Left renal pelvis (tissue), 4 donors: ENCODE measurements at places on chromosomes 1 and 21. TPM values are rescaled to one million over a fixed set of nuclear protein-coding genes. Genes with fewer than 3 reads are reported as not detected.

The PERM1 gene
- not detected for polyA plus RNA-seq

DNA sequence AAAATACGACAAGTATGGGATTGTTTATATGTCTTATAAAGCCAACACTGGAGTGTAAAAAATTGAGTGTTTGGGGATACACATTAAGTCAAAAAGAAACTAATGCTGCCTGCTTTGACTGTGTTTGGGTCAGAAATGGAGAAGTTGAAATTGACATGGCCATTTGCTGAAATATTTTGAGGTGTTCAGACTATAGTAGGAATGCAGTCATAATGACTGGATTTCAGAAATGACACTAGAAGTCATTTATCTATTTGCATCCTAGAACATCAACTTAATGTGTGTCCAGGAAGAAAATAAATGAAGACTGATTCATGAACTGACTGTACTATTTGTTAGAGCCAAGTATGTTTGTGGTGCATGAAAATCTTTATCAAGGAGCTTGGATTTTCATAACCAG, 28.4 kb downstream of the RASAL2 start:
- DNase-seq = no peak

The TMEM222 gene
- polyA plus RNA-seq = 44.2 TPM

The ZNF648 gene
- 1.9 TPM for polyA plus RNA-seq

DNA sequence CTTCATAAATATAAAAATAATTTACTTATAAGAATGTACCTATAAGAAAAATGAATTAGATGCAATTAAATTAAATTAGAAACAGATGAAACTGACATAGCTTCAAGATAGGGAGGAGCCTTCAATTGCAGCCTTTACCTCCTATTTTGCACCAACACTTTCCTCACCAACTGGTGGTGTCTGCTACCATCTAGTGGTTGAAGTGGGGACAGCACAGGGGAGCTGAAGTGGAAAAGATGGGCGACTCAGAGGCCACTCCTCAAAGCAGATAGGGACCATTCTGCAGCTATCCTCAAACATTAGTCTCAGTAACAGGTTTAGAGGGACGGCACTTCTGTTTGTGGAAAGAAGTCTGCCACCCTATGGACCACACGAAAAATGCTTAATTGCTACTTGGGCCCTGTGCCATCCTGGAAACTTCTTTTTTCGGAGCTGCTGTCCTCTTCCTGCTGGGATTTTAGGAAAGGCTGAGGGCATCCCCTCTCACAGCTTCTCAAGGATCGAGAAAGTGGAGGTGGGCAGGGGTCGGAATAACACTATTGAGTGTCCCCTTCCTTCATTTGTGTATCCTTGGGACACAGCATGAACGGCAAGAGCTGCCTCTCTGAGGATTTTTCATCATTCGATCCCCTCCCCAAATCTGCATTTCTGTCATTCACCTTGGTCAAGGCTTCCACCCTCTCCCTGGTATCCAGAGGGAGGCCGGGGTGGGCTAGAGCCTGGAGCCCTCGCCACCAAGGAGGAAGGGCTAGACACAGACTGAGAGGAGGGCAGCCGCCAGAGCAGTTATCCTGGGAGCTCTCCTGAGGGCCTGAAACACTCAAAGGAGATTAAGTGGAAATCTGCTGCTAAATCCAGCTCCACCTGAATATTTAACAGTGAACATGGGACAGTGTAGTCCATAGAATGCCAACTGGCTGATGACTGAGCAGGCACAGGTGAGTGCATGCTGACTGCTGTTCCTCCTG, 9.6 kb downstream of the PROK1 start:
- DNase-seq = no peak

The LRRC38 gene
- polyA plus RNA-seq = 7.7 TPM

- DNase-seq = no peak
Measured at GRCh38 chr1:28058168-28058567, 30.2 kb downstream of the EYA3 start.

- DNase-seq = no peak
Measured at GRCh38 chr1:110281363-110282290, 57.5 kb upstream of the RBM15 start.

The COL24A1 gene
- polyA plus RNA-seq = 1.7 TPM

- no peak for DNase-seq
Measured at GRCh38 chr1:86429835-86430234, 5.9 kb downstream of the CLCA2 start.

DNA sequence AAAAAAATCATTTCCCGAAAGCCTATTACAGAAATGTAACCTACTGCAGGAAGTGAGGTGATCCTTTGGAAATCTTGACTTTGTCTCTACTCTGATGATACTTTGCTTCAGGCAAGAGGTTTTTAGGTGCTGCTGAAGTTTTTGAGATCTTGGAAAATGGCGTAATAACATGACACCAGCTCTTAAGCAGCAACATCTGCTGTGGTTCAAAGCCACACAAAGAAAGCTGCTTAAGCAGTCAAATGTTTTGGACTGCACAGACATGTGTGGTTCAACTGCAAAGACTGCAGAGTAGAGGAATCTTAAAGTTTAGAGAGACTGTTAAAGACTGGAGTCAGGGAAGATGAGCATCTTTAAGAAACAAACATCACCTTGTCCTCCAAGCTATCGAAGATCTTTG, 139.0 kb downstream of the RASAL2 start:
- no peak for DNase-seq

The CFAP74 gene
- 1.3 TPM for polyA plus RNA-seq

The RHD gene
- 3.8 TPM for polyA plus RNA-seq

DNA sequence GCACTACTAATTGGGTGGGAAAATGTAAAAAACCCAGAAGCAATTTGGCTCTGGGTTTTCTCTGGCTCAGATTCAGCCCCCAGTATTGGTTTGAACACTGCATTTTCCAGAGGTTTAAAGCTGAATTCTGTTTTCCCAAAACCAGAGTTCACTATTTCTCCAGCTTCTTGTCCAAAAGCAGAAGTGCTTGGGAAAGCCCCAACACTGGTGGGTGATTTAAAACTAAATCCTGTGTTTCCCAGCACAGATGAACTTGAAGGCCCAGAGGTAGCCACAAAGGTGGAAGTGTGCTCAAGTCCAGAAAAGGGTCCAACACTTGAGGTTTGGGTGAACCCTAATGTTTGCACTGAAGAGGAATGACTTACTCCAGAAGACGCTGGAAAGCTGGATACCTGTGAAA, 678 bp downstream of the MCM3AP start:
- DNase-seq = no peak

DNA sequence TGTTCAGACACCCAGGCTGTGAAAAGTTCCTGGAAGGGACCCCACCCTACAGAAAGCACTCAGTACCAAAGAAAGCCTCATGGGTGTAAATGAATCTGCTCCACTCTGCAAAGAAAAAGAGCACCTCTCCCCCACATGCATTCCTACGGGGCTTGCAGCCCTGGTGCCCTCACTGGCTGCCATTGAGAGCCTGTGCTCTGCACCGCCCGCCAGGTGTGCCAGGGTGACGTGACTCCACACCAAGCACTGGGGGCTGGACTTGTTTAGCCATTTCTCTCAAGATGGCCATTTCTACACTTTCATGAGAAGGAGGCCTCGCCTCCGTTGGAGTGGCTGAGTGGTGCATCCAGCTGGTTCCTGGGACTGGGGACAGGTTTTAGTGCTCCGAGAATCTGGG, 380.5 kb upstream of the VAMP3 start:
- no peak for DNase-seq

GRCh38 chr1:38489844-38490270, 369.7 kb downstream of the RRAGC start:
- no peak for DNase-seq

The RASAL2 gene
- polyA plus RNA-seq = 21.5 TPM

The GUCA2A gene
- polyA plus RNA-seq = not detected

The RGS1 gene
- polyA plus RNA-seq = 5.0 TPM

DNA sequence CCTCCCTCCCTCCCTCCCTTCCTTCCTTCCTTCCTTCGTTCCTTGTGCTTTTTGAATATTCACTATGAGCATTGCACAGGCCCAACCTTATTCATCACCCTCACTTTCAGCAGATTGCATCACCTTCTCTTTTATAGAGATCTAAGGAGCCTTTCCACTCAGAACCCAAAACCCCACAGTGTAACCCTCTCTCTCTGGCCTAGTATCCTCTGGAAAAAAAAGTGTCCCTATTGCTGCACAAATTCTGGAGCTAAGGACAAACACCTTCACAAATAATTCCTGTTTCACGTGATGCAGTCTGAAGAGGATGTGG, 25.6 kb downstream of the OR10J5 start:
- no peak for DNase-seq

The LCK gene
- 1.3 TPM for polyA plus RNA-seq

The SLC26A9 gene
- 0.26 TPM for polyA plus RNA-seq

The FMO2 gene
- polyA plus RNA-seq = 0.40 TPM
